ENCODE measurements at places on chromosomes 4 and X.

DNA sequence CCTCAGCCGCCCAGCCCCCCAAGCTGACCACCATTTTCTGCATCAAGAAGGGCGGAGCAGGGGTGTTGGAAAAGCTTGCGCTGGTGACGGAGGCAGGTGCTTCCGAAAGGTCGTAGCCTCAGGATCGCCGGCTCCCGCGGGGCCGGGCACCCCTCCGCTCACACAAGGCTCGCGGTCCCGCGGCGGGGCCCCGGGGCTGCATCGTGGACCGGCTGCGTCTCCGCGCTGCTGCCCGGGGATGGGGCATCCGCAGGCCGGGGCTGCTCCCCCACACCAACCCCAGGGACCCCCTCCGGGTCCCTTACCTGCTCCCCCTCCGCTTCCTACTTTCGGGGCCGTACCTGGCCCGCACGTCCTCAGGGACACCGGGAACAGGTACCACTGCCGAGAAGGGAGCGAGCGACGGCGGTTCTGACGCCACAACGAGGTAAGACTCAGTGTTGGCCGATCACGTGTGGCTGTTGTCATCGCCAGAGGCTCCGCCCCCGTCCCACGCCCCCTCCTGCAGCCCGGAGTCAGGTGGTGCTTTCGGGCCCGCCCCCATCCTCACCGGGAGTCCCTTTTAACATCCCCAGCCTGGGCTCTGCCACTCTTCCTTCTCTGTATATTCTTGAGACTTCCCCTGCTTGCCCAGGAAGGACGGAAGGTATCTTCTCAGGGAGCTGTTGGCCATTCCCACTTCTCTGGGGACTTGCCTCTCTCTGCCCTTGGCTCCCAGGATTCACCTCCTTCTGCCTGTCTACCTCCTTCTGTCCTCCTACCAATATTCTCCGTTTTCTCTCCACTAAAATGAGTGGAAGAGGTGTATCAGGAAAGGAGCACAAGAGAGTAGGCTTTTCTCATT lies at the start of gene BEX2:
BEX2 (minus strand) TSS at position 436 of the 844 bp plus-strand sequence. CDS start 1,014 bp downstream, outside the sequence.
- no peak for DNase-seq

DNA sequence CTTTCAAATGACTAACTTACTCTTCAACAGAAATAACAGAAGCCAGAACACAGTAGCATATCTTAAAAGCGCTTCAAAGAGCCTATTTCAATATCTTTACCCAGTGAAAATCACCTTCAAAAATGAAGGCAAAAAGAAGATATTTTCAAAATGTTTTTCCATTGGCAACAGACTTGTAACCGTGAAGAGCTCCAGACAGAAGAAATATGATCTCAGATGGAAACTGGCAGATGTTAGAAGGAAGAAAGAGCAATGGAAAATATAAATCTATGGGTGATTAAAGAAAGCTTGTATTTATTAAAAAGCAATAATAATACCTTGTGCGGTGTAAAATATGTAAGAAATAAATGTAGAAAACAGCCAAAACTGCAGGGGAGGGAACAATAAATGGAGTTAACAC lies 35.7 kb downstream of the PRKG2 start:
- DNase-seq, result no peak

DNA sequence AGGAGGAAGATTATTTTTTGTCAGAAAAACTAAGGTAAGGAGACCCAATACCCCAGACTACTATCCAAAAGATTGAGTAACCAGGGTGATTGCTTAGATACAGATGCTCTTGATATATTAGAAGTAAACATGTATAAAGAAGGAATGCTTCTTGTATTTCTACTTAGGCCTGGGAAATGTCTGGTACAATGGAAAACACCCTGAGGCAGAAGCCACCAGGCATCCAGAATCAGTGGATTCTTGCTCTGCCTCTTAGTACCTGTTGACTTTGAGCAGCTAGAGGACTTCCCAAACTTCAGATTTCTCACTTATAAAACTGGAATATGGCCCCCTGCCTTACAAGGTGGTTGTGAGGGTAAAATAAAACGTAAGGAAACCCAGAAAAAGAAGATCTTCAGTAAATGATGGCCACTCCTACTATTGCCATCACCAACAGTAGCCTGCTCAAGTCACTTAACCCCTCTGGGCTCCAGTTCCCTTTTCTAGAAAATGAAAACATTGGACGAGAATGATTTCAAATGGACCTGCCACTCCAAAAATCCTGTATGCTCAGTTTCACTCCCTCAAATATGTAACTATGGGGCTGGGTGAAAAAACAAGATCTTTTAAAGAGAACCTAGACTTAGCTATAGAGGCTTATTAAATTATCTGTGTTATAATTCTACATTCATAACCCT lies 56.6 kb downstream of the AMELX start:
- no peak for DNase-seq

DNA sequence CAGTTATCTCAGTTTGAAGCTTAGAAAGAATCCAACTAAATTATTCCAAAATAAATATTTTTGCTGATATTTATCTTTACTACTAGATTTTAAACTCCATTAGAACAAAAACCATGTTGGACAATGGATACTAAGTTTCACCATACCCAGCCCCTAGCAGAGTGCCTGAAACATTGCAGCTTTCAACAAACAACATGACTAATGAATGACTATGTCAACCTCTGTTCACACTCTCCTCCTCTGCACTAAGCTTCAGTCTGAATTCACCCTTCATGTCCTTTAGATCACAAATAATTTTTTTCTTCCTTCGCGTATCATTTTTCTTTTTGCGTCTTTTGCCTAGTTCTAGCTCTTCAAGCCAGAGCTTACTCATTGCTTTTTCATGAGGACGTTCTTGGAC lies 315.2 kb downstream of the PCDH10 start:
- DNase-seq, result no peak

DNA sequence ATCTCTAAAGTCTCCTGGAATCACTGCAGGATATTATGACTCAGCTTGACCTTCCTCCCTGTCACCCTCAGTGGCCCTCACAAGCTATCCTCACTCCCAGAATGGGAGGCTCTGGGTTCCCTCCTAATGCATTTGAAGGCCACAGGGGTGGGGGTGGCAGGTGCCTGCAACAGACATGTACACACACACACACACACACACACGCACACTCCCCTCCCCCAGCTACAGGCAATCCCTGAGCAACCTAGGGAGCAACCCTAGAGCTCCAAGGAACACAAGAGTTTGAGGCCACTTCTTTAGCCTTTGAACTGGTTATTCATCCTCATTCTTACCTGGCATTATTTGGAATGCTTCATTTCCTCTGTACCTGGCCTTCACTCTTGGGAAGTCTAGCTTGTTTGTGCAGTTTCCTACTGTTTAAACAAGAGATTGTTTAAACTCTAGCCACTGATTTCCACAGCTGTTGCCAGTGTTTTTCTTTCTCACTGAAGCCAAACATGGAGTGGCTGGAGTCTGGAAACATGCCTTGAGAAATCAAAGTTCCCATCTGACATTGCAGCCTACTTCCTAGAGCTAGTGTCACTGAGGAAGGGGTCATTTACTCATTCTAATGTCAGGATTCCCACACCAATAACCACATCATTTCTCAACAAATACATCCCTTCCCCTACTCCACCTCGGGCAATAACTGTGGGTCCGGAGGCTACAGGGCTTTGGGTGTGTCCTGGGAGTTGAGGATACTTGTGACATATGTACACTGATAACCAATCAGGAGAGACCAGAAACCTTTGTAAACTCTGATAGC lies 37.7 kb downstream of the MAOA start:
- no peak for DNase-seq

- no peak for DNase-seq
Measured at GRCh38 chr4:126961661-126962060, 671.1 kb upstream of the INTU start.

DNA sequence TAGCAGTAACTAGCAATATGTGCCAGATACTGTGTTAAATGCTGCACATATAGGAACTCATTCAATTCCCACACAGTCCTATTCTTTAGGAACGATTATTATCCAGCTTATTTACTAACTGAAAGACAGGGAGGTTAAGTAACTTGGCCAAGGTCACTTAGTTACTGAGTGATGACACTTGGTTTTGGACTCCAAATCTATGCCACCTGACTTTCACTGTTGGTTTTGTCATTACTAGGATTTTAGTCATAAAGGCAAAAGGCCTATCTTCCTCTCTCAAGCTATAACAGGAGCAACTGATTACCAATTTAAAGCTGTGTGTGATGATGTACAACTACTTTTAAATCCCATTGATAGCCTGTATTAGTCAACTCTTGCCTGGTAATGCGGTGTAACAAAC lies 138.9 kb upstream of the STX18 start:
- DNase-seq, result no peak

DNA sequence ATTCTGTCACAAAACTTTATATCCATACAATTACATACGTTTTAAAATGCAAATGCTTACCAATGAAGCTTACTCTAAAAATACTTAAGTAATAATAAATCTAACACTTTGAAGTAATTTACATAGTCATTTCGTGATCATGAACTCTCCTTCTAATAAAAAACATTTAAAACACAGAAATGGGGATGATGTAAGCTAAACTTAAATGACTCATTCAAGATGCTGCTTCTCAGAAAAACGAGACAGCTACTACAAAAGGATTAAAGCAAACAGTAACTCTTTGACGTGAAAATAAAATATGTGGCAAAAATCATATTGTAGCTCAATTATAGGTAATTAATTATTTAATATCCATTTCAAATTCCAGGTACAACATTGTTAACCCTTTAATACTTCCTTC lies 148.7 kb downstream of the FGF16 start:
- DNase-seq, result no peak

- no peak for DNase-seq
Measured at GRCh38 chrX:19606902-19607301, 91.6 kb upstream of the MAP3K15 start.

DNA sequence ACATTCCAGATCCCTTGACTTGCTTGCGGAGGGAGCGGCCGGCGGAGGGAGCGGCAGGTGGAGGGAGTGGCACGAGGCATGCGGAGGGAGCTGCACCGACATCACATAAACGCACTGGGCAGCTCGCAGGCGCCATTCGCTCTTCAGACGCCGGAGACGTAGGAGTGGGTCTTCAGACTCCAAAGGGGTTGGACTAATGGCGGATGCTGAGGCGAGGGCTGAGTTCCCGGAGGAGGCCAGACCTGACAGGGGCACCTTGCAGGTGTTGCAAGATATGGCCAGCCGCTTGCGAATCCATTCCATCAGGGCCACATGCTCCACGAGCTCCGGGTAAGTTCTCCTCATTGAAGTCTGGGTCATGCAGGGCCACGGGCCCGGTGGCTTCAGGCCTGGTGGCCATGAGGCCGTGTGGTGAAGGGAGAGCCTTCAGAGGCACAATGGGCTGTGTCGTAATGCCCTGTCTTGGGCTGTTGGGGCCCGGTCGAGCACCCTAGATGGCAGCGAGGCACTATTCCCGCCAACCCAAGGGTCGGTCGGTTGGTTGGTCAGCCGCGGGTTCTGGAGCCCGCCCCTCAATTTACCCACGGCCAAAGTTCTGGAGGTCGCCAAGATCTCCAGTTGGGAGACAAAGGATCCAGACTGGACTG lies at the start of gene TKTL1:
TKTL1 (plus strand) TSS at position 132 of the 647 bp plus-strand sequence; CDS start at position 197, 65 bp downstream.
- DNase-seq, result no peak

DNA sequence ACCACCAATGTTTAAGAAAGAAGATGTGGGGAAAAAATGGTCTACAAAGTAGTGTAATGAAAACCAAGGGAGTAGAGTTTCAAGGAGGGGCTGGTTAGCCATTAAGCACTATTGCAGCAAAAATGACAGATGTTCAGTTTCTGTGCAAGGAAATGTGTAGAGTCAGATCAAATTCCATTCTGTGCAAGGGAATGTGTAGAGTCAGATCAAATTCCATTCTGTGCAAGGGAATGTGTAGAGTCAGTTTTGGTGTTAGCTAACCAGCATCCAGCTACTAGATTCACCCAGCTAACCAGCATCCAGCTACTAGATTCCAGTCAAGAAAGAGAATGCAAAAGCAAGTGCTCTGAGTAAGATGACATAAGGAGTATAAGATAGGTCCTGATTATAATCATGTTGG lies 208.8 kb downstream of the COX18 start:
- no peak for DNase-seq

GRCh38 chrX:16143968-16144367 lies 20.6 kb downstream of the GRPR start:
- DNase-seq, result no peak

GRCh38 chr4:117284736-117285135 lies 199.4 kb upstream of the TRAM1L1 start:
- DNase-seq, result no peak

DNA sequence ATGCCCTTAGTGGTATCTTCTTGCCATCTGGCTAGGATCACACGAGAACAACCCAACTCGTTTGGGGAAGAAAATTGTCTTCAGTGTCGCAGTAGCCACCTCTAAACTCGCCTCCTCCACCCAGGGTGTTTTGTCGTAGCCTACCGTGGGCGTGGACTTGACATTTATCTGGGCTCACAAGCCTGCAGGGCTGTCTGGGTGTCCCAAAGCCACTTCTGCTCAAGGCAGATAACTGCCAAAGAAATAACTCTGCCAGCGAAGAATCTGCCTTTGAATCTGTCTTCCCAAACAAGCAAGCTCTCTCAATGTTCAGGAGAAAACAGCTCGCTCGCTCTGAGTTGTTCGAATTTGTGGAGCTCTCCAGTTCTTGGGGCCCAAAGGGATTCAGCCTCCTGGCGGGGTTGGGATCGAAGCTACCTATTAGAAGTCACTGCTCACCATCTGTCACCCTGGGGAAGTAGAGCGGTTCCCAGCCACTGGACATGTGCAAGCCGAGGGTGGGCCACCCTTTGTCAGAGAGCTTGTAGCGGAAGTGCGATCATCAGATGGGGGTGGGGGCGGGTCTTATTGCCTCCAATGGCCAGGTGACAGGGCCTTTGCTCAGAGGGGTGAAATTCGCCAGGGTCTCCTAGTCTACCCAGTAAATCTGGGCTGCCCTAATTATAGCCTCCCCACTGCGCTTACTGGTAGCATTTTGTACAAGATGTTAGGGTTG lies 14.8 kb downstream of the BLOC1S4 start:
- DNase-seq, result peak; percentile 86

- no peak for DNase-seq
Measured at GRCh38 chr4:148961526-148961925, 519.3 kb upstream of the NR3C2 start.

- DNase-seq, result no peak
Measured at GRCh38 chr4:61583696-61584095, 383.6 kb downstream of the ADGRL3 start.

- DNase-seq, result no peak
Measured at GRCh38 chr4:41550308-41550707, 12.4 kb downstream of the LIMCH1 start.

GRCh38 chr4:17236686-17237085 lies 275.2 kb downstream of the QDPR start:
- no peak for DNase-seq

DNA sequence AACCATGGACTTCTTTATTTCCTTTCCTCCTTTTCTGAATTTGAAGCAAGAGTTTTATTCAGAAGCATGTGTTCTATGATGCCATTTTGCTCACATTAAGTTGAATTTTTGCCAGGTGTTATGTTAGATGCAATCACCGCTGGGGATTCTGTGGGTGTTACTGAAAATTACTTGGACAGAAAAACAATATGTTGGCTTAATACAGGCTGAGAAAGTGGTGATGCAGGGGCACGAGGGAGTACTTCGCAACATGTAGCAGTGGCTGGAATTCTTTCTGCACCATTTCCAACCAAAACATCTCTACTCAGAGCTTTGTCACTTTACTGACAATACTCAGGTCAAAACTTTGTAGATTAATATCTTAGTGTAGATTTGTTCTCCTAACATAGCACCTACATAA lies 109.2 kb upstream of the PCDH18 start:
- DNase-seq, result no peak

Data from CMK (cell line).